Adipocyte (in vitro differentiated cells): ENCODE measurements at places on chromosomes 13 and 19.

- peak; percentile 80 for DNase-seq
These were observed 5.0 kb upstream of the LENG1 start for GRCh38 chr19:54164369-54165068.

DNA sequence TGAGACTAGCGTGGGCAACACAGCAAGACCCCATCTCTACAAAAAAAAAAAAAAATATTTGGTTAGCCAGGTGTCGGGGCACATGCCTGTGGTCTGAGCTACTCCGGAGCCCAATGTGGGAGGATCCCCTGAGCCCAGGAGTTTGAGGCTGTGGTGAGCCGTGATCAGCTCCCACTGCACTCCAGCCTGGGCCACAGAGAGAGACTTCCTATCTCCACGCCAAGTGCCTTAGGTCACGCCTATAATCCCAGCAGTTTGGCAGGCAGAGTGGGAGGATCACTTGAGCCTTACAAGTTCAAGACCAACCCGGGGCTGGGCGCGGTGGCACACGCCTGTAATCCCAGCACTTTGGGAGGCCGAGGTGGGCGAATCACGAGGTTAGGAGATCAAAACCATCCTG lies 8.7 kb upstream of the ADAT3 start:
- no peak for DNase-seq

DNA sequence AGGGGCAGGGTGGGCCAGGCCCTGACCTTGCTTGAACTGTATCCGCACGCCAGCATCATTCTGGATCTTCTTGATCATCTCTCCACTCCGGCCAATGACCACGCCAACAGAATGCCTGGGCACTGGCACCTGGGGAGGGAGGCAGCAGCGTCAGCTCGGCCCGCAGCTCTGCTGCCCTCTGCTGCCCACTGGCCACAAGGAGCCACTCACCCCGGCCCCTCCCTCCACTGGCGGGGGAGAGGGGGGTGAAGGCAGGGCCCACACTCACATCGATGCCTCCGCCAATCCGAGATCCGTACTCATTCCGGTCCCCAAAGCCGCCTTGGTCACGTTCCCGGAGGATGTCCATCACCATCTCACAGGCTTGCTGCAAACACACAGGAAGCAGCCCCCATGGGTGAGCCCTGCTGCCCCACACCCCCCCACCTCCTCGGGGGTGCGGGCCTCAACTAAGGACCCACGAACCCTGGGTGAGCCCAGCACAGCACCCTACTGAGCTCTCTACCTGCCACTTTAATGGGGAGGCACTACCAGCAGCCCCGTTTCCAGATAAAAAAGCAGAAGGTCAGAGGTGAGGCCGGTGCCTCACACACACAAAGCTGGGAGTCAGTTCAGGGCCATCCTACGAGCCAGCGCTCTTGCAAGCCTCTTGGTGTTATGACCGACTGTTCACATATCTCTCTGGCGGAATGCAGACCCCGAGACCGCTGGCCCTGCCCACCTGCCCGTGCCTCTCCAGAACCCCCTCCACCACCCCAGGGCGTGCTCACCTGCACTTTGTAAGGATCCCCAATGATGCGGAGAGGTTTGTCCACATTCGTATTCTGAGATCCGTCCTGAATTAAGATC lies 6.7 kb downstream of the KHSRP start:
- DNase-seq: peak; percentile 24

DNA sequence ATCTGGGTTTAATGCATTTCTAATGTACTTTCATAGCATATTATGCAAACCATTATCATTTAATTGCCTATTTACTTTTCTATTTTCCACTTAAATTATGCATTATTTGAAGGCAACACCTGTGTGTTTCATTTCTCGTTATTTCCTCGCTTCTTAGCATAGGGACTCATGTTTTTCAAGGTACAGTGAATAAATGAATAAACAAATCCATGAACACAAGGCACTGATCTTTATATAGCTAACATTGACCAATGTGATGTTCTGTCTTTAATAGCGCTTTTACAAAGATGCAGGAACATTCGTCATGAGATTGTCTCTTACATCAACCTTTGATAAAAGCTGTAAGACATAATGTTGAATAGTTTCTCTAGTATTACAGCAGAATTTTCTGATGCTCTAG lies 121.2 kb downstream of the B3GLCT start:
- no peak for DNase-seq

DNA sequence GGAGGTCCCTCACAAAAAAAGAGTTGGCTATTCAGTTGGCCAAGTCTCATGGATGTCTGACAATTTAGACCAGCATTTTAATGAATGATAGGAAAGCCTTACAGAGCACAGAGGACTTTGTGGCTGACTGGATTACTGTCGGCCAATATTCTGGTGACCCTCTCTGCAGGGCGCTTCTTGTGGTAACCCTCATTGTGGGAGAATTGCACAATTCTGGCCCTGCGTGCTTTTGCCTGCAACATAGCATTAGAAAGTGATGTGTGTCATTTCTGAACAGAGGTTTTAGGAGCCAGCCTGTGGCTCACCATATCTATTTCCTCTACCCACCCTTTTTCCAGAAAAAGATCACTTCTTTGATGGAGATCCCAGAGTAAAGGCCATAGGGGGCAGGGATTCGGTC lies 71.4 kb downstream of the EFNB2 start:
- no peak for DNase-seq

DNA sequence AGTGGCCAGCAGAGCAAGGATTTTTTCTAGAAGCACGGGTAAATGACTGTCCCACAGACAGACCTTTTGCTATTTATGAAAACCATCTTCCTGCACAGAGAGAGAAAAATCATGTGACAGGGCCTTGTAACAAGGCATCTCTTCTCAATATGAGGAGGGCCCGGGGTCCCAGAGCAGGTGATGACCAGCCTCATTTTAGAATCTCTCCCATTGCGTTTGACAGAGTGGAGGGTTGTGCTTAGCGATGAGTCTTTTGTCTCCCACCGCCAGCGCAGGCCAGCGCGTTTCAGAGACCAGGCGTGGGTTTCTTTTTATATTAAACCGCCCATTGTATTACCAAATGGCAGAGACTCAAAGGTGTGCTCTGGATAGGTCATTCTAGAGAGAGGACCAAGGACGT lies 97.4 kb upstream of the UBL3 start:
- DNase-seq: no peak

- DNase-seq: peak; percentile 91
These were observed 9.8 kb upstream of the DPF1 start for GRCh38 chr19:38233740-38234251.

DNA sequence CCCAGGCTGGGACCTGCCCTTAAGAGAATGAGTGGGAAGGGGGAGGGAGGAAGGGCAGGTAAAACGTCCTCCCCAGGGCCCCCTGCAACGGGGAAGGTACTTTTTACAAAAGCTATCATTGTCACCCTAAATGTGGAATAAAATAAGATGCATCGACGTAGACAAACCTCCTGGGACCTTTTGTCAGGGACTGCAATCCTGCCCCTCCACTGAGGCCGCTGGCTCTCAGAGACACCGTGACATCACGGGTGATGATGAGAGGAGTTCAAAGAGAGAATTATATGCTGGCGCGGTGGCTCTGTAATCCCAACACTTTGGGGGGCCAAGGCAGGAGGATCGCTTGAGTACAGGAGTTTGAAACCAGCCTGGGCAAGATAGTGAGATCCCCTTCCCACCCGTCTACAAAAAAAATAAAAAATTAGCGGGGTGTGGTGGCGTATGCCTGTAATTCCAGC lies 1.8 kb upstream of the MYBPC2 start:
- no peak for DNase-seq

- peak; percentile 14 for DNase-seq
These were observed 1.5 kb downstream of the MFSD12 start for GRCh38 chr19:3555653-3556422.

GRCh38 chr13:78060966-78061365 lies 142.3 kb upstream of the EDNRB start:
- no peak for DNase-seq

DNA sequence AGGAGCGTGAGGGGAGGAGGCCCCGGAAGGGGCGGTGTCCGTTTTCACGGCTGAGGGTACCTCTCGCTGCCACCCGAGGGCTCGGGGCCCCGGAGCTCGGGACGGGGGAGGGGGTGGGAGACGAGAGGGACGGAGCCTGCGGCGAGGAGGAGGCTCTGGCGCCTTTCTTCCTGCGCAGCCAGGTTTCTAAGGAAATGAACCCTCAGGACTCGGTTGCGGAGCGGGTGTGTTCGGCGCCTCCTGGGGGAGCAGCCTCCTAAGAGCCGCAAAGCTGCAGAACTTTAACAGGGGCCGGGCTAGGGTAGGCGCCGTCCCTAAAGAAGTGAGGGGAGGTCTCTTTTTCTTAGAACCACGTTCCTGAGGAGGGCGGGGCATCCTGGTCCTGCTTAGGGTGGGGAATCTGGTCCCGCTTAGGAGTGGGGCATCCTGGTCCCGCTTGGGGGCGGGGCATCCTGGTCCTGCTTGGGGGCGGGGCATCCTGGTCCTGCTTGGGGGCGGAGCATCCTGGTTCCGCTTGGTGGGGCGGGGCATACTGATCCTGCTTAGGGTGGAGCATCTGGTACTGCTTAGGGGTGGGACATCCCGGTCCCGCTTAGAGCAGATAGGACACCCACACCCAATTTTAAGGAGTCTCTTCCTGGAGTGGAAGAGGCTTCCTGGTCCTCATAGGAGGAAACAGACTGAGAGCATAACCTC lies 6.2 kb downstream of the SYT5 start:
- peak; percentile 62 for DNase-seq

DNA sequence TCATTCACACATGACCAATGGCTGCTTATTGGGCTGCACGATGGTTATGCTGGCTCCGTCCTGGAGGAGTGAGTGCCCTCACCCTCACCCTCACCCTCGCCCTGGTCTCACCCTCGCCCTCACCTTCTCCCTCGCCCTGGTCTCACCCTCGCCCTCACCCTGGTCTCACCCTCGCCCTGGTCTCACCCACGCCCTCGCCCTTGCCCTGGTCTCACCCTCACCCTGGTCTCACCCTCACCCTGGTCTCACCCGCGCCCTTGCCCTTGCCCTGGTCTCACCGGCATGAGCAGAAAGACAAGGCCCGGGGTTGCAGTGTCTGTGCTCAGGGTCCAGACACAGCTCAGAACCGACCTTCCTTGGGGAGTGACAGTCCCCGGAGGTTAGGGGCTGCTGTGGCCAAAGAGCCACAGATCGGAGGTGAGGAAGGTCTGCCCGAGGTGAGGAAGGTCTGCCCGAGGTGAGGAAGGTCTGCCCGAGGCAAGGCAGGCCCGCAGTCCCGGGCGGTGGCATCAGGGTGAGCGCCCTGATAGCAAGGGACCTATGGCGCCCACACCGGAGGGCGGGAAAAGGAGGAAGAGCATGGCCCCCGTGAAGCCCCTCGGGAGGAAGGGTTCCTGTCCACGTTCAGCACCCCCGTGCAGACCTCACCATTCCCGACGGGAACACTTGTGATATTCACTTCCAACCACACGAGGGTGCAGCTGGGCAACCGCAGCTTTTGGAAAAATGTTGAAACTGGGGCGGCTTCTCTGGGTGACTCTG lies 65.6 kb downstream of the MCF2L start:
- peak; percentile 91 for DNase-seq

GRCh38 chr19:39506944-39507714 lies 7.8 kb upstream of the SELENOV start:
- peak; percentile 70 for DNase-seq

DNA sequence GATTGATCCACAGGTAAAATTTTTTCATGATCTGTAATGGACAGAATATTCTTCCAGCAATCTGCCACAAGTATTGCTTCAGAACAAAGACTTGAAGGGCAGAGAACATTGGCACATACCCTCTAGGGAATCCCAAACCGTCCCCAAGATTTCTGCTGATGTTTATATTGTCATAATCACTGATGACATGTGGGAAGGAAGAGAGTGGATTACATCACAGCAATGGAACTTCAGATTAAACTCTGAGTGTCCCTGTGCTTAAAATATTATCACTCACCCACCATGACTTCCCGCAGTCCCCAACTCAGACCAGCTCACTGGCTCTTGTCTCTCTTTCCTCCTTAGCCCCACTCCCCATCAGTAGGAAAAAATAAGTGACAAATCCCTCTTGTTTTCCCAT lies 8.5 kb upstream of the TPT1 start:
- DNase-seq: peak; percentile 48

- DNase-seq: no peak
These were observed 5.8 kb upstream of the TPM4 start for GRCh38 chr19:16070366-16070990.

GRCh38 chr13:25752957-25753551 lies 298.8 kb downstream of the SHISA2 start:
- DNase-seq: peak; percentile 88

DNA sequence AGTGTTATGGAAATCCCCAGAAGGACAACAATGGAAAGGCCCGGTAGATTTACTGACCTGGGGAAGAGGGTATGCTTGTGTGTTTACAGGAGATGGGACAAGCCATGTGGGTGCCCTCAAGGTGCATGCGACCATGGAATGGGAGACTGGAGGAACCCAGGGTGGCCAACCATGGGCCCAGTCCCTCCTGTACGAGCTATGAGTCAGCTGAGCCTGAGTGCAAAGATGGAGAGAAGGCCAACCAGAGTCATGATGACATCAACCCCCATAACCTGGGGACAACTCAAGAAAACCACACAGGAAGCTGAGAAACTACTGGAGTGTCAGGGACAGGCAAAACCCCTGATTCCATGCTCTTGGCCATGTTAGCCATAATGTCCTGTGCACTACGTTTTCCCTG lies 7.8 kb downstream of the ZNF350 start:
- DNase-seq: no peak

GRCh38 chr13:36712770-36713169 lies 39.0 kb downstream of the SERTM1 start:
- DNase-seq: peak; percentile 91

DNA sequence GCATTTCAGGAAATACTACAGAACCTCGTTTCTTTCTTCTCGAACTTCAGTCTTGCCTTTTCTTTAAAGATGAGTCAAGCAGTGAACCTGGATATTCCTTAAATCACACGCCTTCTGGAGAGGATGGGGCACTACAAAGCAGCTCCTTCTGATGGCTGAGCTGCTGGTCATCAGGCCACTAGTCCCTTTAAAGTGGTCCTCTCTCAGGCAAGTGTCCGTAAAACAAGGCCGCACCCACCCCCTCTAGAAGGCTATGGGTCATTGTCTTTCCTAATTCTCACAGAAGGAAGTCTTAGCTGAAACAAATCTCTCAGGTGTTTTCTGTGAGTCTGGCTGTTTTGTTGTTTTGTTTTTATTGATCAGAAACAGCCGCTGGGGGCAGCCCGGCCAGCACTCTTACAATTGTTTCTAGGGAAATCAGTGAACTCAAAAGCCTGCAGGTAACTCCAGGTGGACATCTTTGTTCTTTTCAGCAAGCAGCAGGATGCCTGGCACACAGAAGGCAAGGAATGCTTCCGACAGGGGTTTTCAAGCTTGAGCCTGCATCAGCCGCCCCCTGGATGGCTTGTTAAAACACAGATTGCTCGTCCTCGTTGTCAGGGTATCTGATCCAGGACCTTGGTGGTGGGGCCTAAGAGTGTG lies 45.4 kb downstream of the MBNL2 start:
- DNase-seq: no peak

DNA sequence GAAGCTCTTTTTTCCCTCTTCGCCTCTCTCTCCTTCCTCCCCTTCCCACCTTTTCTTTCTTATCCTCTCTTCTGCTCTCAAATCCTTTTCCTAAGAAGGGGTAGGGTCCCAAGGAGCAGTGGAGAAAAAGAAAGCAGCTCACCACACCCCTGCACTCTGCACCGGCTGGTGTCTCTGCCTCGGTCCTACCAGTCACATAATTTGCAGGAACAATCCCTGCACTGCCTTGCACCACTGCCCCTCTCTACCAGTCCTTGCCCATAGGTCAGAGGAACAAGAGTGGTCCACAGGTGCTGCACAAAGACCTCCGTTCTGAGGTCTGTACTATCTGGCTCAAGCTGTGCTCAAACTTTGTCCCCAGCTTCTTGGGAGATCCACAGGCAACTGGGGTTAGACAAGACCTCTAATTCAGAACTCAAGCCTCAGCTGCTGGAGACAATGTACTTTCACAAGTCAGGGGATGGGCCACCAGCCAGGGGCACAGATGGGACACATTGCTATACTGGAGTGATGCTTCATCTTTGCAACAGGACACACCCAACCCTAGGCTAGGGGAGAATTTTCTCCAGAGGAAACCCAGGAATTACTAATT lies 125.4 kb upstream of the ZNF507 start:
- no peak for DNase-seq
